ENCODE measurements at places on chromosomes 7 and 10.

GRCh38 chr10:62732841-62733653 is 71.5 kb upstream of the ADO start:
- peak; percentile 58 for DNase-seq

DNA sequence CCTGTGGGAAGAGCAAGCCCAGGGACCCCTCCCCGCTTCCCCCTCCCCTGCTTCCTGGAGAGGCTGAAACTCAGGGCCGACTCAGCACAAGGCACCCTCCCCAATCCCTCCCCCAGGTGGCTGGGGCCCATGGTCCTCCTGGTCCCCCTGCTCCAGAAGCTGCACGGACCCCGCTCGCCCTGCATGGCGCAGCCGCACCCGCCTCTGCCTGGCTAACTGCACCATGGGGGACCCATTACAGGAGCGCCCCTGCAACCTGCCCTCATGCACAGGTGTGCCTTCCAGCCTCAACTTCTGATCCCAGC is 19.7 kb upstream of the ZNF862 start:
- DNase-seq, result no peak

DNA sequence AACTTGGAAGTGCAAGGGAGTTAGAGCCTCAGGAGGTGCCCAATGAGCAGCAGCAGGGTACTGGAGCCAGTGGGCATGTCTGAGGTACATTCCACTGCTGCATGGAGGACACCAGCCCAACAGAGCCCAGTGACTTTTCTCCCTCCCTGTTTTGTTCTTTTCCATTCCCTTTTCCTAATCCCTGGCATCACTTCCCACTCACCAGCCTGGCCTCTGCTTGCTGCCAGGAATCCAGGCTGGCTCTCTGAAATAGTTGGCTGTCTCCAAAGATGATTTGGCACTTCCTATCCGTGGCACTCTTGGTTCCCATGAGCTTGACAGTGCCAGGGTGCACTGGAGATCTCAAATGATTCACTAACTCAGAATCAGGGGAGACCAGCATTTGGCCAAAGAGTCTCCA is 97.7 kb upstream of the ZPBP start:
- DNase-seq, result no peak

- no peak for DNase-seq
Observed at GRCh38 chr10:108052981-108053380, 888.5 kb upstream of the SORCS1 start.

DNA sequence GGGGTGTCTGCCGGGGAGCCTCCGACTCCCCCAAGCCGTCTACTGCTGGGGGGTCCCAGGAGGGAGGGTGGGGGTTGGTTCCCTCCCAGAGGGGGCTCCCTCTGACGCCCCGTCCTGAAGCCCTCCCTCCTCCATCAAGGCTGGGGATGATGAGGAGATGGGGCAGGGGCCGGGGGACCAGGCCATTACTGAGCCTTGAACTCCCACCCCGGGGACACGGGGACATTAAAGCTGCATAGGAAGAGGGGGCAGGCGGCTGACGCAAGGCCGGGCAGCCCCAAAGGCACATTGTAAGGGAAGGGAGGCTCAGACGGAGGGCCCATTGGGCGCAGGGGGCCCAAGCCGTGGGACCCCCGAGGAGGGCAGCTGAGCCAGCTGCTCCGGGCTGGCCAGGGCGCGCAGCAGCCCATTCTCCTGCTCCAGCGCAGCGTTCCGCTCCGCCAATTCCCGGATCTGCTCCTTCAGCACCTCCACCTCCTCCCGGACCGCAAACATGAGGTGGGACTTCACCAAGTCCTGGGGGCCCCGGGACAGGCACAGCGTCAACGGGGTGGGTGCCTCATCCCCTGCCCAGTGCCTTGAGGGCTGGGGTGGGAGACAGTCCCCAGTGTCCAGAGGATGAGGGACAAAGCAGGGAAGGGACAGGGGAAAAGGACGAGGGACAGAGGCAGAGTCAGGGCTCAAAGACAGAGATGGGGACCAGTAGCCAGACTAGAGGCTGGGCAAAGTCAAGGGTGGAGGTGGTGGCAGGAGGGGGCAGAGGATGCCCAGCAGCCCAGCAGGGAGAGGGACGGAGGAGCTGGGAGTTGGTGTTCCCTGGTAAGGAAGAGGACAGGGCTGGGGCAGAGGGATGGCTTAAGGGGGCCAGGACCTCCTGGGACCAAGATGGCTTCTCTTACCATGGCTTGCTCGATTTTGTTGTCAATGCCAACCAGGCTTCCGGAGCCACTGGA is 2.9 kb upstream of the SPACDR start:
- DNase-seq, result no peak

GRCh38 chr10:130545122-130545521 is 408.9 kb downstream of the GLRX3 start:
- no peak for DNase-seq

DNA sequence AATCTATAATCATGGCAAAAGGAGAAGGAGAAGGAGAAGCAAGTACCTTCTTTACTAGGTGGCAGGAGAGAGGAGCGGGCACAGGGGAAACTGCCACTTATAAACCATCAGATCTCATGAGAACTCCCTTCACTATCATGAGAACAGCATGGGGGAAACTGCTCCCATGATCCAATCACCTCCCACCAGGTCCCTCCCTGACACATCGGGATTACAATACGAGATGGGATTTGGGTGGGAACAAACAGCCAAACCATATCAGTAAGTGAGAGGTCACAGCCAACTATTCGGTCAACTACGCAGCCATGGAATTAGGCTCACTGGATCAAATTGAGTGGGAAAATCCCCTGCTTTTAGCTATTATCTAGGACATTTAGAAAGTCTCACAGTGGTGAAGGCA is 54.2 kb upstream of the STEAP1B start:
- no peak for DNase-seq

DNA sequence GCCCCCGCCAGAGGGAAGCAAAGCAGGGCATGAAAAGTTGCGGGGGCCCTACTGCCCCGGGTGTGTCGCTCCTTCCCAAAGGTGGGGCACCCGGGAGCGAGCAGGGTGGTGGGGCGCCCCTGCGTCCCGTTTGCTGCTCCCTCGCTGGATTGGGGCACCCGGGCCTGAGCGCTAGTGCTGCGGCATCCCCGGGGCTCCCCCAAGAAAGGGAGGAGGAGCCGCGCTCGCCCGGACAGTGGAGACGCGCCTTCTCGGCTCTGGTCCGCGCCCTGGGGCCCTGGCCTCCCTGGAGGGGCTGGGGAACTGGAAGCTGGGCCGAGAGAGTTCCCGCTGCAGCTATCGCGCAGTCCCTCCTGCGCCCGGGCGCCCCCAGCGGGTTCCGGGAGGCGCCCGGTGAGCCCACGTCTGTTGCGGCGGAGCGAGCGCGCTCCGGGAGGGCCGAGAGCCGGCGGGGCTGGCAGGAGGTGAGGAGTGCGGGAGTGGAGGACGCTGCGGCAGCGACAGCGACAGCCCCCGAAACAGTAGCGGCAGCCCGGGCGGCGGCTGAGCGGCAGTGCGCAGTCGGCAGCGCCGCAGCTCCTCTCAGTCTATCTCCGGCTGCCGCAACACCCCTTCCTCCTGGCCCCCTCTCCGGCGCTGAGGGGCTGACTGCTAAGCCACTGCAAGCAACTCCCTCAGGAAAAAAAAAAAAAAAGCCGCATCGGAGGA is 504 bp upstream of the BMPER start:
- no peak for DNase-seq

GRCh38 chr7:33996899-33997298 is 91.6 kb downstream of the BMPER start:
- DNase-seq, result no peak

GRCh38 chr7:158015403-158016179 is 572.0 kb downstream of the PTPRN2 start:
- no peak for DNase-seq

GRCh38 chr10:11403116-11403515 is 208.3 kb downstream of the USP6NL start:
- DNase-seq, result peak; percentile 46

DNA sequence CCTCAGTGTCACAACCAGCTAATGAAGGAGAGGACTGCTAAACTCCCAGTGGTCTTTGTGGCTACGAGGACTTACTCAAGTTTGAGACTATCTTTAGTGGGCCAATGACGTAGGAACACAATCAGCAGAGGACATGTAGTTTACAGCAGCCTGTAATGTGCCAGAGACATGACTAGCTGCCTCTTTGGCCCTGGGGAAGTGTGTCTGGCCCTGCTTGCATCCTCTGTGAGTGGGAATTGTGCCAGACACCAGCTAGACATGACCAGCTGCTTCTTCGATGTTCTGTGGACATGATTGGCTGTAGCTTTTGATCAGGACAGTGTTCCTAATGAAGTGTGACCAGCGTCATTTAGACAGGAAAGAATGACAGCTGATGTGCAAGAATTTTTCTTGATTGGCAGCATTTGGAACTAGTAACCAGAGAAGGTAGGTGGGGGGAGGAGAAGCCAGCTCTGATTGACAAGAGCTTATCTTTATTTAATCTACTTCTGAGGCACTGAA is 141.7 kb downstream of the AUTS2 start:
- no peak for DNase-seq

DNA sequence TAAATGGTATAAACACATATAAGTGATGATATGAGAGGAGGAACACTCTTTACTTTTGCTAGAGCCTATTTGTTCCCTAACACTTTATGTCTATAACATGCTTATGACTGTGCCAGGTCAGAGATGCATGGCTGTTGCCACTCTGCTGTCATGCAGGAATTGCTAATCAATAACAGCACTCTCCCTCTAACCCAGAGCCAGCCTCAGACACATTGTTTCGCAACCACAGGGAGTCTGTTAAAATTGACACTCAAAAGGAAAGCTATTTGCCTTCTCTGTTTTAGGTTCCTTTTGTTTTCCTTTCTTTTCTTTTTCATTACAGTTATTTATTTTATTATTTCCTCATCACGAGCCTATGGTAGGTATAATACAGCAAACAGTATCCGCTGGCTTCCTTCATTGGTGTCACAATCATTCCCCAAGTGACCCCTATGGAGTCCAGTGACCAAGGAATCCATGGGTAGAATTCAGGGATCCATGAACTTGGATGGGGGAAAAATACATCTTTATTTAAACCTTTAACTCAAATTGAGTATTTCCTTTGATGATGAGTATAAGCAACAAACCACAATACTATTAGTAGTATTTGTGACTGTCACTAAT is 6.8 kb downstream of the PON2 start:
- DNase-seq, result no peak

GRCh38 chr10:17092216-17092944 is 37.2 kb downstream of the CUBN start:
- no peak for DNase-seq

- DNase-seq, result no peak
Observed at GRCh38 chr10:81548160-81548559, 326.8 kb upstream of the NRG3 start.

DNA sequence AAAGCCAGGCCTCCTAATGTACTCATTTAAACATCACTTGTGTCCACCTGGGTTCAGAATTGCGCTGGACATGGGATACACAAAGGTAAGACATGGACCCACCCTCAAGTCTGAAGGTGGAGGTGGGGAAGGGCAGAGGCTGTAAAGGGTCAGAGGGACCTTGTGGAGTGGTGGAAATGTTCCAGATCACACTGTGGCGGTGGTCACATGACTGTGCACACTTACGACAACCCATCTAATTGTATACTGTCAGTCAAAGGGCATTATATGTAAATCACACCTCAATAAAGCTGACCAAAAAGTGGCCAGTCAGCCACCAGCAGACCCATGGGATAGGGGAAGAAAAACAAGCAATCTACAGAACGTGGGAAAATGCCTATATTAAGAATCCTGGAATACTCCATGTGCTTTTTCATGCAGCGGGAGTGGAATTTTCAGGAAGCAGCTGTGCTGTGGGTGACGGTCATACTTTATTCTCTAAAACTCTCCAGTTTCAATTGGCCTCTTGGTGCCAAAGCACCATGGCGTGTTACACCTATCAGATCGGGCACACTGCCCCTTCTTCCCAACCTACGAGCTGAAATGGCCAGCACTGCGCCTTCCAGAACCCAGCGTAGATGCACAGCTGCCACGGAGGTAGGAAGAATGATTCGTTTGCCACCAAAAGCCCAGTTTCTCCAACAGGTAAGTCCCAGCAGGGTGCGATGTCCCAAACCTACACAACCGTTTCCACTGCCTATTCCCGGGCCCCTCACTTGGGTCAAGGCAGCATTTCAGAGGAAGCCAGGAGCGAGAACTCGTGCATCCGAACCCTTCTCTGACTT is 69.8 kb downstream of the PRKAG2 start:
- DNase-seq, result no peak

- DNase-seq, result no peak
Observed at GRCh38 chr10:83678850-83679249, 460.5 kb upstream of the GHITM start.

- DNase-seq, result no peak
Observed at GRCh38 chr10:110016039-110016438, 8.3 kb downstream of the ADD3 start.

DNA sequence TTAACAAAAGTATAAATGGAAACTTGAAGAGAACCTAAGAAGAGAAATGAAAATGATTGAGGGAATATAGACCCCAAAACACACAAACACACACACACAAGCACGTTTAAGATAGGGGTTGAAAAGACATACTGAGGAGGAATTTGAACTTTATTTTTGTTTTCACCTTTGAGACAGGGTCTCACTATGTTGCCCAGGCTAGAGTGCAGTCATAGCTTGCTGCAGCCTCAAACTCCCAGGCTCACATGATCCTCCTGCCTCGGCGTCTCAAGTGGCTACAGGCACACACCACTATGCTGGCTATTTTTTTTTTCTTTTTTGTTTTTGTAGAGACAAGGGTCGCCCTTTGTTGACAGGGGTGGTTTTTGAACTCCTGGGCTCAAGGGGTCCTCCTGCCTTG is 4.0 kb downstream of the BTRC start:
- DNase-seq, result no peak

DNA sequence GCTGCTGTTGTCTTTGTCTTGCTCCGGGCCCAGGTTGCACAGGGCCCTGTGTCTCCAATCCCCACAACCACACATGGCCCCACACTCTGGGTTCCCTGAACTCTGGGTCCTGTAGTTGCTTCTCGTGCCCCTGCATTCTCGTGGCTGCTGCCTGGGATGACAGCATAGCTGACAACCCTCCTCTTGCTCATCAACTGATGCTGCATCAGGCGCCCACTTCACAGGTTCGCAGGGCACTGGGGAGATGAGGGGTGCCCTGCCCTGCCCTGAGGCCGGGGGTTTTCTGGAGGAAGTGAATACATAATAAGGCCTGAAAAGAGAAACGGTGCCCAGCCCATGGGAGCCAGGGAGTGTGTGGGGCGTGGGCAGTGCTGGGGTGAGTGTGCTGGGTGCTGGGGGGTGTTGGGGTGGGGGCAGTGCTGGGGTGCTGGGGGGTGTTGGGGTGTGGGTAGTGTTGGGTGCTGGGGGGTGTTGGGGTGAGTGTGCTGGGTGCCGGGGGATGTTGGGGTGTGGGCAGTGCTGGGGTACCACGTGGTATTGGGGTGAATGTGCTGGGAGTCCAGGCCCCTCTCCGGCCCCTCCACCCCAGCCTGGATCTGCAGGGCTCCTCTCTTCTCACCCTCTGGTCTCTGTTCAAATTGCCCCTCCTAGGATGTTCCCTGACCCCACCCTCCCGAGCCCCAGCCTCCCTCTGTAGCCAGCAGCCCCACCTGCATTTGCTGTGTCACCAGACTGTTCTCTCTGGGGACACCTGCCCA is 2.0 kb upstream of the MTG1 start:
- no peak for DNase-seq

All from stimulated activated CD8-positive, alpha-beta memory T cell treated with anti-CD3 and anti-CD28 coated beads, Interleukin-7, amount 100 ng/mL, for 4 hours (primary cell).